ENCODE measurements at places on chromosomes 2 and 18.

GRCh38 chr2:54209379-54209778, 46.6 kb downstream of the TSPYL6 start:
- DNase-seq, result no peak

DNA sequence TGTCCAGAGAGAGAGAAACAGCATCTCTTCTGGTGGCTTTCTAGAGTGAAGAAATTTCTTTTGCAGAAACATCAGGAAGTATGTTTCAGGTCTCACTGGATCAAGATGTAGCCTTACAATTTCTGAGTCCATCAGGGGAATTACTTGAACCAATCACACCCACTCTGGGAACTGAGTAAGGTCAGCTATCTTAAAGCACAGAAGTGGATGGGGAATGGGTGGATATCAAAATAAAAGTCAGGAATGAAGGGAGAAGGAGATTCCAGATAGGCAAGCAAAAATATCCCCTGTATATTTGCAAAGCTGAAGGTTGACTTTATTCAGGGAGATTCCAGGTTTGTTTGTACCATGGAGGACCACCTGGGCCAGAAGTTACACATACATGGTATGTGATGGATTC, 188.0 kb downstream of the CYRIA start:
- DNase-seq, result no peak

DNA sequence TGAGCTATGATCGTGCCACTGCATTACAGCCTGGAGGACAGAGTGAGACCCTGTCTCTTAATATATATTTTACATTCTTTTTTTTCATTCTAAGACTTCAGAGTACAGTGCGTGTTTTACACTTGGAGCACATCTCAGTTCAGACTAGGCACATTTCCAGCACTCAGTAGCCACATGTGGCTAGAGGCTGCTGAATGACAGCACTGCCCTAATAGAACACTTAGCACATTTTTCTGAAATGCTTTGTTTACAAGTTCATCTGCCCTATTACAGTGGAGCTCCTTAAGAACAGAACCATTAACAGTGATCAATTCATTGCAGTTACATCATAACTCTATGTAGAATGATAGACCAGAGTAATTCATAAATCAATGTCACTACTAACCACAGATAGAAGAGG, 138.1 kb downstream of the SUCLG1 start:
- DNase-seq, result no peak

DNA sequence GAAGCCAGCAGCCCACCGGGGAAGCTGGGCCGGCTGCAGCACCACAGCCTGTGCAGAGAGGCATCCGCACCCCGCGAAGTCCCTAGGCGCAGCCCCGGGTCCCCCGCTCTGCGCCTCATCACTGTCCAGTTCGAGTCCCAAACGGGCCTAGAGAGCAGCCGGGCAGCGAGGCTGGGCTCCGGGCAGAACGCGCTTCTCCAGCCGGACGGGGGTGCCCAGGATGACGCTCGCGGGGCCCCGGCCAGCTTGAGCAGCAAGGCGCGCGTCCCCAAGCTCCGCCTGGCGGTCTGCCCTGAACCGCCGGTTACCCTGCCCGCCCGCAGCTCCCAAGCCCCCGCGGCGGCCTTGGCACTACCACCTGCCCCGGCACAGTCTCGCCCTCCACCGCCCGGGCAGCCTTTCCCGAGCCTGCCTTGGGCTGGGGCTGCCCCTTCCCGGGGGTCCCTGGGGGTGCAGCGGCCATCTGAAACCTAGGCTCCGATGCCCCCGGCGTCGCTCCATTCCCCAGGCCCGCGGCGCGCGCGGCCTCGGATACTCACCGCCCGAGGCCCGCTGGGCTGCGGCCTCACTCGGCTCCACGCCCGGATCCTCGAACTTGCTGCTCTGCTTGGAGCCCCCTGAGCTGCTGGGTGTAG, 591 bp downstream of the SLC16A14 start:
- DNase-seq, result peak; percentile 27

GRCh38 chr2:46831051-46831868, 84.3 kb downstream of the MCFD2 start:
- no peak for DNase-seq

DNA sequence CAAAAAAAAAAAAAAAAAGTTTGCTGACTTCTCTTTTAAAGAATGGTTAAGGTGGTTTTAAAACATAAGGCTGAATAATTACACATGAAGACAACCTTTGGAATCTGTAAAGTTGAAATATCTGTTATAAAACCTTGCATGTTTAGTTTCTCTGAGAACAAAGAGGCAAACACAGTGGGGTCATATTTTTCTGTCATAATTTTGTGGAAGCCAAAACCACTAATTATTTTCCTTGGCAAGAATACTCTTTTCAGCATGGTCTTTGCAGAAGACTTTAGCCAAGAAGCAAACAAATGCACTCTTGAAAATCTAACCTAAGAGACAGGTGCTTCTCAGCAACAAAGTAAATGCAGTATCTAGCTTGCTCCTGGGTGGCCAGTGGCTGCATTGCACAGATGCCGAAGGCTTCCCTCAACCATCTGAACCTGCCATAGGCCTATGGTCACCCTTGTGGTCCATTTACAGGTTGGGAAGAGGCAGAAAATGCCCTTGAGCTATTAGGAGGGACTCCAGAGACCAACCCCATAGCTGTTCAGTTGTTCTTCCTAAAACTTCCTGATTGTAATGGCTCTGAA, 44.8 kb downstream of the ZAP70 start:
- DNase-seq, result peak; percentile 86

DNA sequence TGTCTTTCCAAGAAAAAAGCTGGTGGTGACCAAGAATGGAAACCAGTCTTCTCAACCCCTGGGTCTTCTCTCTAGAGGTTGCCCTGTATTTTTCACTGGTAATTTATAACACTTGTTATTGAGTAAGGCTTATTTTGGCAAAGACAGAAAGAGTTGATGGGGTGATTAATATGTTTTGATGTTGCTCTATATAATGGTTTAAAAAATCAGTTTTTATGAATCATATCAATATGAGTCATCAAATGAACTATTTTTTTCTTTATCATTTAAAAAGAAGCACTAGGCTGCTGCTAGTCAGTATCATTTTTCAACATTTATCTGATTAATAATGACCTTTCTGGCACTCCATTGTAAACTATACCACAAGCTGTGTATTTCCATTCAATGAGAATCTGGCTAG, 1142.2 kb downstream of the LRP1B start:
- DNase-seq, result no peak

DNA sequence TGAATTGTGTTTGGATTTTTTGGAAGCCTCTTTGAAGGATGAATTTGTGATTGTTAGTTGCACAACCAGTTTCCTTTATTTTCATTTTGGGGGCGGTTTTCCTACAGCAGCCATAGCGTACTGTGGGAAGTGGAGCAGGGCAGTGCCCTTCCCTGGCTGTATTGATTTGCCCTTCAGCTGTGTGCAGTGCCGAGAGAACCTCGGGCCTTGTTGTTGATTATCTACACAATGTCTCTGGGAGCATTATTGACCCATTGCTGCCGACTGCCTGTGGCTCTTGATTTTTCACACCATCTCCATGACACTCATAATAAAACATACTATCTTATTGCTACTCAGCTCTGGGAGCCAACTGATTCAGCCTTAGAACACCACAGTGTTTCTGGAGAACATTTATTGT, 162.2 kb upstream of the BOD1L2 start:
- no peak for DNase-seq

- DNase-seq, result no peak
Observed at GRCh38 chr2:49950646-49951045, 796.3 kb upstream of the FSHR start.

DNA sequence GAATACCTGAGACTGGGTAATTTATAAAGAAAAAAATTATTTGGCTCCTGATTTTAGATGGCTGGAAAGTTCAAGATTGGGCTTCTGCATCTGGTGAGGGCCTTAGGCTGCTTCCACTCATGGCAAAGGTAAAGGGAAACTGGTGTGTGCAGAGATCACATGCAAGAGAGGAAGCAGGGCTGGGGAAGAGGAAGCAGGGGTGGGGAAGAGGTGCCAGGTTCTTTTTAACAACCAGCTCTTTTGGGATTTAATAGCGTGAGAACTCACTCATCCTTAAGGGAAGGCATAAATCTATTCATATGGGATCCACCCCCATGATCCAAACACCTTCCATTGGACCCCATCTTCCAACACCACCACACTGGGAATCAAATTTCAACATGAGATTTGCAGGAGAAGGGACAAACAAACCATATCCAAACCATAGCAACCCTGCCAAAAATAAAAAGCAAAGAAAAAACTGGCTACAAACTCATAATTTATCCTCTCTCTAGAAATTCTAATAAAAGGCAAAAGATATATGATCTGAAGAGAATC, 30.4 kb downstream of the PRKRA start:
- no peak for DNase-seq

- DNase-seq, result no peak
Observed at GRCh38 chr2:7780321-7780720, 863.1 kb downstream of the RNF144A start.

- no peak for DNase-seq
Observed at GRCh38 chr18:51541230-51541629, 343.7 kb upstream of the MEX3C start.

- no peak for DNase-seq
Observed at GRCh38 chr2:172072706-172073105, 12.6 kb upstream of the DLX1 start.

DNA sequence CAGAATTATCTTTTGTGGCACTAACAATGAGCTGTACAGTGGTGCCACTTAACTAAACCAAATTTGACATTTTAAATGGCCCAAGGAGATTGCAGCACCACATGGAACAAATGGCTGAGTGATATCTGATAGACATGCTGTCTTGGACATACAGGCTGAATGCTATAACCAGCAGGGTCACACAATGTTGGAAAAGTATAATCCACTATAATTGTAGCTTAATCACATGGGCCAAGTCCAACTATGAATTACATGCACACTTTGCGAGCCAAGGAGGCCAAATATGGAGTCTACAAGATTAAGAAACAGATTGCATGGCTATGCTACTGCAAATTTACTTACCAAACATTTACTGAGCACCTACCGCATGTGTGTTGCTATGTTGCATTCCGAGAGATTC, 69.0 kb downstream of the AOX1 start:
- DNase-seq, result no peak

DNA sequence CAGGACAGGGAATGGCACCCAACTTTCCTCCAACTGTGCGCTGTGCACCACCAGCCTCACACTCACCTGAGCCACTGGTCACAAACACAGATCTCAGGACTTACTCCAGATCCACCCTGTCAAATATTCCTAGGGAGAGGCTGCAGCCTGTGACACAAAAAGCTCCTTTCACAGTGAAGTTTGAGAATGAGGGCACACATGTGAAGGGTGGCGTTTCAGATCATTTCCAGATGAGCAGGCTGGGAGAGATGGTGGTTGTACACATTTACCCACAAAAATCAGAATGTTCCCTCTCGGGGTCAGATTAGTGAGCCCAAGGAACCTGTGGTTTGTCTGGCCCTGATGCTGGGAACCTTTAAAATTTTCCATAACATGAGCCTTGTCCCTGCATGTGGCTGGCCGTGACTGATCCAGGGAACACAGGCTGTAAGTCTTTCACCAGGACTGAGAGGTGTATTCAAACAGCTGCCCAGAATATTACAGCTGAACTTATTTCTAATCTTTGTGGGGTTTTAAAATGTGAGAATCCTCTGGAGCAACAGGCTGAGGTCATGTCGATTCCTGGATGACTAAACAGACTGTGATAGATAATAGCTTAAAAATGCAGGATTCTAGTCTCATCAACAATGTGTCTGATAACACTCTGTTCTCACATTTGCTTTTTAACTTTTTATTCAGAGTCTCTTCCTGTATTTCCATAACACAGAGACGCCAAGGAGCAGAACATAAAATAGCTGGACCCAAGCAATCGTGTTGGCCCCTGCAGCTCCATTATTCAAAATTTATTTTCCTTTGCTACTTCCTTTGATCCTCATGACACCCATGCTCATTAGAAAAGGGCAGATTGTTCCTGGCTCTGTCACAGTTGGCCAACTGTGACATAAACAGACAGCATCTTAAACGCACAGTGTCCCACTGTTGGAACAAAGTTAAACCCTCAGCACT, 35.5 kb downstream of the IL1R2 start:
- DNase-seq, result peak; percentile 76

DNA sequence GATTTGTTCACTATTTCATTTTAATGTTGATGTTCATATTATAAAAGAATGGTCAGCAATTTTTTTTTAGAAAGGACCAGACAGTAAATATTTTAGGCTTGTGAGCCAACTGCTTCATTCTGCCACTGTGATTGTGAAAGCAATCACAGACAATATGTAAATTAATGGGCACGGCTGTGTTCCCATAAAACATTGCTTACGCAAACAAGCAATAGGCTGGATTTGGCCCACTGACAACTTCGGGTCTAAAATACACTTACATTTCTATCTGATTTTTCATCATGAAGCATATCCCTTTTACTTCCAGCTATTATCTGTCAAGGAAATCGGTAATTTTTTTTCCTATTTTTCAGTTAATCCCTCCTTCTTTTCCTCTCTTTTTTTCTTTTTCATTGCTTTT, 182.2 kb upstream of the CDH2 start:
- no peak for DNase-seq

- DNase-seq, result no peak
Observed at GRCh38 chr2:66127656-66128055, 307.3 kb upstream of the MEIS1 start.

- DNase-seq, result no peak
Observed at GRCh38 chr2:47405757-47406156, 2.8 kb downstream of the MSH2 start.

GRCh38 chr2:171319164-171319810, 114.5 kb downstream of the METTL8 start:
- DNase-seq, result no peak

DNA sequence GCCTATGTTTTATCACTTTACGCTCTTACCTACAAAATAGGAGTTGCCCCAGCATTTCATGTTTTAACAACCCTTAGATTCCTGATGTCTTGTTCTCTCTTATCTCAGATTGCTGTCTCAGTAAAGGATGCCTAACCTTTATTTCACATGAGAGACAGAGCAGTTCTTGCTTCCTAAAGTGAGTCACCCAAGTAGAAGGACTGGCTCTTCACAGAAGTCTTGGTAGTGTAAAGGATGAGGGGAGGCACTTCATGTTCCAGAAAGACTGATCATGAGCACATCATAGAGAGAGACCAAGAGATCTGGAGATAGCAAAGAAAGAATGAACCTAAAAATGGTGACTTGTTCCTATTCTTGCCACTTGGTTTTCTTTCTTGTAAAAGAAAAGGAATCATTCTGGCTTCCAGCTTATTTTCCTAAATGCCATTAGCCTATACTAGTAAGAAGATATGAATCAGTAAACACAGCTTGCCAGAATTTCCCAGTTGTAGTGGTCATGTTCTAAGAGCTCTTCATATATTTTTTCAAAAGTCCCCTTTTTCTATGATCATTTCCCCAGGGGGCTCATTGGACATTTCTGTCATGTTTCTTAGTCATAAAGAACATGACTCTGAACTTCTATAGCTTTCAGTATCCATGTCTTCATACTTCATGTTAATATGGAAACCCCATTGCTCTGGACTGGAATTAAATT, 54.9 kb downstream of the MAPRE2 start:
- no peak for DNase-seq

GRCh38 chr18:13461469-13461868, 242.9 kb downstream of the LDLRAD4 start:
- no peak for DNase-seq

Data from astrocyte of the cerebellum (primary cell).